ENCODE measurements at places on chromosomes 1 and 21.
A peak's percentile ranks its signal among the peaks of the same experiment; 100 is the strongest.

DNA sequence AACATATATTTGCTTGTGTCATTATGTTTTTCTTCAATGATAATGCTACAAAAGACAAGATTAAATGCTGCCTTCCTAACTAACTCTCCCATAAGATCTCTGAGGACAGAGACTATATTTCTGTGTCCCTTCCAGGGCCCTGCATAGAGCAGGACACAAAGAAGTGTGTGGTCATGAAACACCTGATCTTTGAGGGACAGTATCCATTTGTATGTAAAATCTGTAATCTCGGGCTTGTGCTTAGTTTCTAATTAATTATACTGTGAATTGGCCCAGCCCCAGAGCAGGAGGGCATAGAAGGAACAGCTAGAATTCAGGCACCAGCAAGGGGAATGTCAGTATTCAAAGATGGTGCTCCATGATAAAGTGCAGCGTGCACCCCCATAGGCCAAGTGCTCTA lies 374.9 kb downstream of the HHAT start:
- no peak for DNase-seq

GRCh38 chr1:226870401-226871279 lies at the start of gene PSEN2:
Gene PSEN2 (plus strand): TSS chr1:226870616. CDS start chr1:226881908, 11,292 bp downstream.
- no peak for DNase-seq

GRCh38 chr1:205939690-205940330 lies 3.4 kb downstream of the SLC26A9 start:
- DNase-seq = no peak

- DNase-seq = no peak
Measured at GRCh38 chr1:114290341-114290740, 136.7 kb upstream of the SYT6 start.

DNA sequence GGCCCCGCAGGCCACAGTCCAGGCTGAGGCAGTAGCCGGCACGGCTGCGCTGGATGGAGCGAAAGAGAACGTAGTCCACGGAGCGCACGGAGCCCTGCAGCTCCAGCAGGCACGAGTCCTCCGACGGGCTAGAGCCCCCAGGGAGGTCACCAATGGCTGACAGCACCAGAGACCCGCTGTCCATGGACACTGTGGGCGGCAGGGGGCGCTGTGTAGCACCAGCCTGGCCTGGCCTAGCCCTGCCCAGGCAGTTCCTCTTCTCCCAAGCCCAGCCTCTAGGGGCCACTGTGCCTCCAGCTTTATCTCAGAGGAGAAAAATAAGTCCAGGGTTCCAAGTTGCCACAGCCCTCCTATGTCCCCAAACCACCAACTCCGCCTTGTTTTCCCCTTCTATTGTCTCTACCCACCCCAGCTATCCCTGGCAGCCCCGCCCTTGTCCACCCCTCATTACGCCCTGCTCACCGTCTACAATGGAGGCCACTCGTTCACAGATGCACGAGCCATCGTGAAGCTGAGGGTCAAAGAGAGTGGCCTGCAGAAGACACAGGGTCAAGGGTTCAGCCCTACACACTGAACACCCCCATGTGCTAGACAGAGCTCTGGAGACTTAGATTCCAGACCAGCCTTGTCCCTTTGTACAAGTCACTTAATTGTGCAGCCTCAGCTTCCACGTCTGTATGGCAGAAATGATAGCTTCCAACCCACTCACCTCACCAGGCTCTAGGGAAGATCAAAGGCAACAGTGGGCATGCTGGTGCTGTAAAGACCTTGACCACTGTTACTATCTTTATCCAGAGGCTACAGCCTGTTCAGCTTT lies 4.4 kb downstream of the ENTREP3 start:
- peak; percentile 94 for DNase-seq

GRCh38 chr1:214380396-214380795 lies 99.4 kb downstream of the SMYD2 start:
- DNase-seq = no peak

DNA sequence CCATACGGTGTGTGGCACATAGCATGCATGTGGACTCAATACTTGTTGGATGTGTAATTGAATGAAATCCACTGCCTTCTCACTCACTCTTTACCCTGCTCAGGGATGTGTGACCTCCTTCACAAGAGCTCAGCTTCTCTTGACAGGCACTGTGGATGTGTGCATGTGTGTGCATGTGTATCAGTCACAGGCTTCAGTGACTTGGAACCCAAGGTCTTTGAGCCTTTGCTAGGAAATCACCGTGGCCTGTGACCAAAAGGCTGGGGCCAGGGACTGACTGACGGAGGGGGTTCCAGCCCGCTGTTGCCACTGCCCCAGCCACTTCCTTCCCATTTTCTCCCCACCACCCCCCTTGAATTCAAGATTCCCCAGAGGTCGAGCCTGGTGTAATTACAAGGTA lies 144.4 kb upstream of the POU3F1 start:
- DNase-seq = no peak

- no peak for DNase-seq
Measured at GRCh38 chr1:80987106-80987505, 813.6 kb upstream of the ADGRL2 start.

DNA sequence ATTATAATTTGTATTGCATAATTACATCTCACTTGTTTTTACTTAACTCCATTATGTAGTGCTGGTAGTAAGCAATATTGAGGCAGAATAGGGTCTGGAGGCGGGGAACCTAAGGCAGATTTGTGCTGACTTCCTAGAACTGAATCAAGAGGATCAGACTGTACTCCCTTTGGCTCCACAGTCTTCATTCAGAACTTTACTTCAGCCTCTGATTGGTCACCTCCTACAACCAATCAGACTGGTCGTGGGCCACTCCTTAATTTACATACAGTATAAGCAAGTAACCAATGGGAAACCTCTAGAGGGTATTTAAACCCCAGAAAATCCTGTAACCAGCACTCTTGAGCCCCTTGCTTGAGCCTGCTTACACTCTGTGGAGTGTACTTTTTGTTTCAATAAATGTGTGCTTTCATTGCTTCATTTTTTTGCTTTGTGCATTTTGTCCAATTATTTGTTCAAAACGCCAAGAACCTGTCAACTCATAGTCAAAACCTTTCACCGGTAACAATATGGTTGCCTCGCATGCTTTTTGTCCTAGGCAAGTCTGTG lies 31.6 kb downstream of the ZBTB8OS start:
- DNase-seq = no peak

DNA sequence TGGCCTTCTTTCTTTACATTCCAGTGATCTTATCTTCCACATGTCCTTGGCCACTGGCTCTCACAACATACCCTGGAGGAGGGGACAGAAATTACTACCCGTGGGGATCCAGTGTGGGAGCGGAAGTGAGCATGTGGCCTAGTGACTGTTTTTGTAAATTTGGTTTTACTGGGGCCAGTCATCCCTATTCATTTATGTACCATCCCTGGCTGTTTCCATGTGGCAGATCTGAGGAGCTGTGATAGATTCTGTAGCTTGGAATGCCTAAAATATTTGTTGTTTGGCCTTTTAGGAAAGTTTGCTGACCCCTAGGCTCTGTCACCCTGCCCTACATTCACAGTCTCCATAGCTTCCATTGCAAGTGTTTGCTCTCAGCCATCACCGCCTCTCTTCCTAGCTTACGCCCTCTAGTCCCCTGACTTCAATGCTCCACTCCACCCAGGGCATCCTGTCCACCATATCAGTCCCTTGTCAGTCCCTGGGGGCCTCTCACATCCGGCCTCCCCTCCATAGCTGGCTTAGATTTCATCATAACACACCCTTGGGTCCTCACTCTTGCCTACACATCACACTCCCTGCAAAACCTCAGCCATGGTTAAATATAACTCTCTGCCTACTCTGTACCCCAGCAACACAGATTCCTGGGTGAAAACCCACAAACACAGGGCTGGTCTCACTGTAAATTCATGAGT lies 25.8 kb downstream of the DHCR24 start:
- no peak for DNase-seq

- DNase-seq = no peak
Measured at GRCh38 chr1:214031267-214031650, 43.5 kb downstream of the PROX1 start.

DNA sequence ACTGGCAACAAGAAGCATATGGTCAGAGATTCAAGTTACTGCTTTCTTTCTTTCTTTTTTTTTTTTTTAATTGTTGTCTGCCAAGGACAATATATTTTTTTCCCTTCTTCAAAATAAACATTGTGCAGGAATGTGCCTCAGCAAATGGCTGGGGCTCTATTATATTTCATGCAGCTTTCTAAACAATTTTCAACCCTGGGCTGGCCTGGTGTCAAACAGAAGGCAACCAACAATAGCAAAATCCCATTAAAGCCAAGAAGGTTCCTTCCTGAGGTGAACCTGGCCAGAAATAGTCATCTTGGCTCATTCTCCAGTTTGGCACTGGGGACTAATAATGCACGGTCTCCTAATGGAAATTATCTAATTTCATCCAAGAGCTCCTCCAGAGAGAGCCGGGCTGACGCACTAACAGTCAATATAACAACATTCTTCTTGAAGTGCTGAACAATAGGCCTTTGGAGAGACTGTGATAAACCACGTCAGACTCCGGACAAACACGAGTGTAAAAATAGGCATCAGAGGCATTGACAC lies 35.7 kb upstream of the HLX start:
- no peak for DNase-seq

GRCh38 chr1:180527101-180527669 lies 24.8 kb upstream of the ACBD6 start:
- no peak for DNase-seq

- DNase-seq = no peak
Measured at GRCh38 chr1:3898994-3899753, 898 bp downstream of the C1orf174 start.

- peak; percentile 30 for DNase-seq
Measured at GRCh38 chr1:41574842-41575241, 90.4 kb upstream of the EDN2 start.

GRCh38 chr1:17958704-17959103 lies 148.9 kb upstream of the IGSF21 start:
- DNase-seq = no peak

- no peak for DNase-seq
Measured at GRCh38 chr1:246588159-246588721, 22.0 kb downstream of the CNST start.

DNA sequence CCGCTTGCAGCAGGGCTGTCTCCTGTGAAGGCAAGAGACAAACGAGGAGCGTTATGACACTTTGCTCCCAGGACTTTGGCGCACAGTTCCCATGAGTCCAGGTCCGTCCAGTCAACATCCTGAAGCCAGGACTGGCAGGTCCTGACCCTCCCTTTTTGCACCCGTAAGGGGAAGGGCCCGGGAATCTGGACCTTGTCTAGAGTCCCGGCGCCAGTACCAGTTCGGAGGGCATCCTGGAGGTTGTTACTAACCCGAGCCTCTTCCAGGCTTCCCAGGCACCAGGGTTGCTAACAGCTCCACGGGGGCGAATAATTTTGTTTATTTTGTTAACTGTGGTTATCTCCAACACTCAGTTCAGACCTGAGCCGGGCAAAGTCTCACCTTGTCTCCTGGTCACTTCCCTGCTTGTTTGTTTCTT lies 682 bp upstream of the RWDD3 start:
- no peak for DNase-seq

DNA sequence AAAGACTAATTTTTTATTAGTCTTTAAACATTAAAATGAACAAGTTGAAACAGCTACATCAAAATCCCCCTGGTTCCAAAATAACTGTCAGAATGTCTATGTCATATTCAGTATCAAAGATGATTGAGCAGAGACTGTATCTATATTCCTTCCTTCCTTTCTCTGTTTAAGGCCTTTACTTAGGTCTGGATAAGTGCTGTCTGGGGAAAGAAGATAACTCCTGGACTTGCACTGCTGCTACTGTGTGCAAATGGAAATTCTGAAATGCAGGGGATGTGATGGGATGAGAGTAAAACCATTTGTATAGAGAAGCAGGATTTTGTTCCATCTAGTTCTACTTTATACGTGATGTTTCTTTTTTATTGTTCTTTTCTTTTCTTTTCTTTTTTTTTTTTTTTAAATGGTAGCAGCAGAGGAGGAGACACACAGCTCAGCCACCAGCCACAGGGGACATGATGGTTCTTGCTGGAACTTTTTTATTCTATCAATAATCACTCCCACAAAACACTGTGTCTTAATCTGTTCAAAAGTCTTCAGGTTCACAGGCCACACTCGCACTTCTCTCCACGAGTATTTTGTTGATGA lies 33.6 kb upstream of the FOXE3 start:
- DNase-seq = no peak

- no peak for DNase-seq
Measured at GRCh38 chr1:157278383-157279137, 140.4 kb upstream of the ETV3 start.

DNA sequence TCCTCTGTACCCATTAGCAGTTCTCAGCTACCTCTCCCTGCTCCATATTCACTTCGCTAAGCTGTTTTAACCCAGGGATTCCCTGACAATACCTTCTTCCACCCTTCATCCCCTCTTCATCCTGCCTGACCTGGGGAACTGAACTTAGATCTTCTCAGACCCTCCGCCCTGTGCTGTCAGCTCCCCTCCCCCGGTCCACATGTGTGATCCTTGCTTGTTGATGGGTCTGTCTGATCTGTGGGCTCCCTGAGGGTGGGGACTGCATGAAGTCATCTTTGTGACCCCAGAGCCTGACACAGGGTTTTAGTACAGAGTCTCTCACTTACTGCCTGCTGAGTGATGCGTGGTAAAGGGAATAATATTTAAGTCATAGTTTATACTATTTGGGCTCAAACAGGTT lies 11.8 kb downstream of the CHAF1B start:
- DNase-seq = peak; percentile 63

DNA sequence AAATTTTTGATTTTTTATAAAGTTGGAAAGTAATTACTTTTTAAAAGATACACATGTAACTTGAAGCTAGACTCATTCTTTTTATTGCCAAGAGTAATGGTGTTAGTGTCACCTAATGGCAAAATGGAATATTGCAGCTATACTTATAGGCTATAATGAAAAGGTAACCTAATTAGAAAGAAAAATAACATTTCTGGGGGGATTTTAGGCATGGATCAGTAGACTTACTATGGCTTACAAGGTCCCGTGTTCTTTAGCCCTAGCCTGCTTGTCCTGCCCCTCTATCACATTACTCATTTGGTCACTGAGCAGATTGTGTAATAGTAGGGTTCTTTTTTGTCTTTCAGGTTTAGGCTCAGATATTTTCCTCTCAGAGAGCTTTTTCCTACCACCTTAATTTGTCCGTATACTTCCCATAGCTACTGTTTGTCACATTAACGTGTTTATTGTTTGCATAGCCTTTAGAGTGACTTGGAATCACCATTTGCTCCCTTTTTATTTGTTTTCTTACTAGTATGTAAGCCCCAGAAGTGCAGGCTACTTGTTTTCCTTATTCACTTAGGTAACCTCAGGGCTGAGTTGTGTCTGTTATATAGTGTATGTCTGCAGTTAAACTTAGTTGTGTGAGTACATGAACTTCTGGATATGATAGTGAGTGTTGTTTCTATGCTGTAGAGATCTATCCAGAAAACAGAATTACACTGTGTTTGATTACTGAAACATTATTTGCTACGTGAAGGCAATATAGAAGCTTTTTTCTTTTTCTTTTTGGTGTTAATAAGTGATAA lies 58.7 kb downstream of the RABGAP1L start:
- DNase-seq = no peak

GRCh38 chr1:207787776-207788175 lies 35.9 kb downstream of the CD46 start:
- DNase-seq = no peak

GRCh38 chr1:78540048-78540447 lies 49.3 kb downstream of the PTGFR start:
- no peak for DNase-seq

All from suprapubic skin (tissue), 4 donors.